ENCODE measurements at places on chromosomes 4 and X.
A peak's percentile ranks its signal among the peaks of the same experiment; 100 is the strongest.

DNA sequence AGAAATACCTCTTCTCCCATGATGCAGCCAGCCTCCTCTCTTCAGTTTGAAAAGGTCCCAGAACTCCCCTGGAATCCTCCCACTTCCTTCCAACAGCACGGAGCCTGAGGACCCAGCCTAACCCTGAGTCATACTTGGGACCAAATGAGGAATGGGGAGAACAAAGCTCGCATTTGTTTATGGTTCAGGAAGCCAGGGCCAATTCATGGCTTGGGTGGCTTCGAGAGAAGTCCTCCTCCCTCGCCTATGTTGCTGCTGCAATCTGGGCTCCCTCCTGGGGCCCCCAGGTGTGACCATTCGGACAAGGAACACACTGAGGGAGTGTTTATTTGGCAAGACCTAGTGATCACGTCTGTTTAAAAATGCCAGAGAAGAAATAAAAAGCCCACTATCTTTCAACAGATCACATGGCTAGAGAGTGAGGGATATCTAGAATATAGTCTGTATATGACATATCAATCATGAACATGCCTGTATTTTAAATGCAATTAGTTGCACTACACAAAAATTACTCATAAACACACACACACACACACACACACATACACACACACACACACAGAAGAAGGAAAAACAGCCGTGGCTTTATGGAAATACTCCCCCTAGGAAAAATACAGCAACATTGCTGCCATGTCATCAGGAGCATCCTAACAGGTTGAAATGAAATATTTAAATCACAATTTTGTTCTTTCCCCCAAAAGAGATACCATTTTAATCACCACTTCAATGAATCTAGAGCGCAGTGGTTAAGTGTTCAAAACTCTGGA lies 155.7 kb upstream of the MAP3K15 start:
- DNase-seq, result peak; percentile 29

DNA sequence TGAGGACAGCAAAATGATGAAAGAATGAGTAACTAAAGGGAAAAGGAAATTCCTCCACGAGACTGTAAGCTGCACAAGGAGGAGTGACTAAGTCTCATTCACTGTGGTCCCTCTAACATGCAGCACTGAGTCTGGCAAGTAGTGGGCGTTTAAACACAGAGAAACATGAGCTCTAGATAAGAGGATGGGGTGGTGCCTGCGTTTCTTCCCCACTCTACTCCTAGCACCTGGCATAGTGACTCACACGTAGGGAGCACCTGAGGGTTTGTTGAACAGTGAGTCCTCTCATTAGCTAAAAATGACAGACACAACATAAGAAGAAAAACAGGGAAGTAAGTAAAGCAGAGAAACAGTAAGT lies 105.8 kb upstream of the CBR4 start:
- DNase-seq, result no peak

GRCh38 chr4:159937595-159937994 lies 834.7 kb downstream of the RAPGEF2 start:
- no peak for DNase-seq

GRCh38 chrX:129980001-129980401 lies 2.4 kb upstream of the BCORL1 start:
- DNase-seq, result no peak

GRCh38 chr4:5992171-5992827 lies 25.9 kb downstream of the C4orf50 start:
- no peak for DNase-seq

DNA sequence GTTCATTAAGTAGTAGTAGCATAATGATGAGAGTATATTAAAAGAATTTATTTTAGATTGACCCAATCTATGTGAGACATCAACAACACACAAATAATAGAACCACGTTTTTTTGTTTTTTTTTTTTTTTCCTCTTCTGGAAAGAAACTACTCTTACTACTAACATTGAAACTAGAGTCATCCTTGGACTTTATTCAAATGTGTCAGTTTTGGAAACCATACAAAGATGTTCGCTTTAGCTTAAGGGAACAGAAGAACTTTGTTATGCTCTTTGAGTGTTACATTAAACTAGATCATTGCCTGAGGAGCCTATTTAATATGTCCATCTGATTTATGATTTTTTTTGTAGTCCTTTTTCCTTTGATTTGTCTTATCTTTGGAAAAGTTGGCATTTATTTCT lies 166.7 kb downstream of the RPA4 start:
- no peak for DNase-seq

DNA sequence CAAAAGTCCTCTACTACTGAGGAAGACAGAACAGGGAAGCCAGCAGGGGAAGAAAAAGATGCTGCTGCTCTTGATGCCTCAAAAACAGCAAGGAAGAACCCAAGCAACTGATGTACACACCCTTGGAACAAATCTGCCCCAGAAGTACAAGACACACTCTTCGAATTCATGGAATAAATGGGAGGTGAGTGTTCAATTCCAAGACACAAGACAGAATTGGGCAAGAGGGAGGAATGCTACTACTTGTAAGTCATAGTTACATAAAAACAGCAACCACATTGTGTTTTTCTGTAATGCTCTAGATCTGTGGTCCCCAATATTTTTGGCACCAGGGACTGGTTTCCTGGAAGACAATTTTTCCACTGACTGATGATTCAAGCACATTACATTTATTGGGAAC lies 58.0 kb upstream of the H2AZ1 start:
- DNase-seq, result no peak

DNA sequence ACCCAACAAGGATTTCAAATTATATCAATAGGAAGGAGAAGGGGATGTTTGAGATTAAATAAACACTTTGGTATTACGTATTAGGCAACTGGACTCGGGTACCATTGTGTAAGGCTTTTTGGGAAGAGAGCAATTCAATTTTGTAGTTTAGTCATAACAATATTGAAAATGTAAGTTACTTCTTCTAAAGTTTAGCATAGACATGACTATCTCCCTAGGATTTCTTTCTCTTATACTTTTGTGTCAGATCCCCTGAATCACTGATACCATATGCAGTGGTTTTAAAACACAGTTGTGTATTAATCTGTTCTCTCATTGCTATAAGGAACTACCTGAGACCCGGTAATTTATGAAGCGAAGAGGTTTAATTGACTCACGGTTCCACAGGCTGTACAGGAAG lies 123.8 kb upstream of the FAM9C start:
- DNase-seq, result no peak

GRCh38 chr4:89551191-89551590 lies 243.6 kb upstream of the GPRIN3 start:
- DNase-seq, result no peak

DNA sequence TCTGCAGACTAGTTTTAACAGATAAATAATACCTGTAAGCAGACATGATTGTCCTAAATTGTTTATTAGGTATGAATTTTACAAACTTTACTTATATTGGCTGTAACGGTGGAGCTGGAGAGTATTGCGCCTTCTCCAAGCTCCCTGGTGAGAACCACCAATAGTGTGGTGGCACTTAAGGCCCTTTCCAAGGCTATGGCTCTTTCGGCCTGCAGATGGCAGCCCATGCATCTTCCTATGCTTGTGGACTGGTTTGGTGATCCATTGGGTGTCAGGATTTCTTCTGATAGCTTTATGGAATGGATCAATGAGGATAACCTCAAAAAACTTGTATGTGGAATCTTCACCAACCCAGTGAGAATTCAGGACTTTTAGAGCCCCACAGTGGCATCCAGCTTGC lies 7.8 kb downstream of the LARP1B start:
- no peak for DNase-seq

DNA sequence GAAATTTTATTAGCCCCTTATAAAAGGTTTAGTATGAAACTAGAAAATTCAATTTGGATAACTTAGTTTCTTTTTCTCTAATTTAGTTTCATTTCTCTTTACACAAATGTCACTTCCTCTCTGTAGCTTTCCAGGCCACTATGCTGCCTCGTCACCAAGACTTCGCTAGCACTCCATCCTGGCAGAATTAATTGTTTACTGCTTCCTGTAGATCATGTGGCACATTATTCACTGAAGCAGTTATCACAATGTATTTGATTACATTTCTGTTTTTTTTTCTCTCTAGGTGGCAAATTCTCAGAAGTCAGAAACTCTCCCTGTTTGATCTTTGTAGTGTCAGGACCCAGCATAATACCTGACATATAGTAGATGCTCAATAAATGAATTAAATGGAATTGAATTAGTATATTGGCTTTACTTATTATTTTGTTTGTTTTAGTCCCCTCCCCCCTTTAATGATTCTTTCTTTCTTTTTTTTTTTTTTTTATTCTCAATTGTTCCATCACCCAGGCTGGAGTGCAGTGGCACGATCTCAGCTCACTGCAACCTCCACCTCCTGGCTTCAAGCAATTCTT lies 9.3 kb upstream of the SAT1 start:
- no peak for DNase-seq

DNA sequence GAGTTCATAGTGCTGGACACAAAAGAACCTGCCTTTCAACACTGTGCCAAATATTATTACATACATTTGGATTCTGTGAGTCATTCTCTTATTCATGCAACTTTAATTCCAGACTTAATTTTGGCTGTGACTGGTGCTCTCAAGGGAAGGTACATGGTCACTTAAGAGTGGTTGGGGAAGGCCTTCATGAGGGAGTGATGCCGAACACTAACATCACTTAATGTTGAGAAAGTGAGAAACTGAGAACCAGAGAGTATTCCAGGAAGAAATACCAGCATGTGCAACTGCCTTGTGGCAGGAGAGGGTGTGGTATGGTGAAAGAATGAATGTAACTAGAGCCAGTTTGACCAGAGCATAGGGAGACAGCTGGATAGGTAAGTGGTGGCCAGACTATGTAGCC lies 41.5 kb upstream of the FHDC1 start:
- DNase-seq, result no peak

- no peak for DNase-seq
Observed at GRCh38 chr4:77777135-77777807, 41.9 kb downstream of the CNOT6L start.

DNA sequence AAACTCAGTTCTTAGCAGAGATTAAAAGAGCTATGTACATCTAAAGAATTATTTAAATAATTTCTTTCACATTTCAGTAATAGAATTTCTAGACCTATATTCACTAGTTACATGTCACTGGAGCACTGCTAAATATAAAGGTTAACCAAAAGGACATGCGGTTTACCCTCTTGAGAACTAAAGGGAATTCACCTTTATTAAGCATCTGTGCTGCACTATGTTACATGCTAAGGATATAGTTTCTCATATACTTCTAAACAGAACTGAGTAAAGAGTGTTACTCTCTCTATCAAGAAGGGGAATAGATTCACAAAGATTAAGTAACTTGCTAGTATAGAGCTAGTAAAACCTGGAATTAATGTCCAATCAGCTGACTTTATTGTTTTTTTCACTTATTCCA lies 7.6 kb downstream of the SPIN3 start:
- no peak for DNase-seq

GRCh38 chr4:8254076-8254475 lies 15.5 kb upstream of the HTRA3 start:
- no peak for DNase-seq

- no peak for DNase-seq
Observed at GRCh38 chr4:81826335-81826734, 354.6 kb upstream of the RASGEF1B start.

DNA sequence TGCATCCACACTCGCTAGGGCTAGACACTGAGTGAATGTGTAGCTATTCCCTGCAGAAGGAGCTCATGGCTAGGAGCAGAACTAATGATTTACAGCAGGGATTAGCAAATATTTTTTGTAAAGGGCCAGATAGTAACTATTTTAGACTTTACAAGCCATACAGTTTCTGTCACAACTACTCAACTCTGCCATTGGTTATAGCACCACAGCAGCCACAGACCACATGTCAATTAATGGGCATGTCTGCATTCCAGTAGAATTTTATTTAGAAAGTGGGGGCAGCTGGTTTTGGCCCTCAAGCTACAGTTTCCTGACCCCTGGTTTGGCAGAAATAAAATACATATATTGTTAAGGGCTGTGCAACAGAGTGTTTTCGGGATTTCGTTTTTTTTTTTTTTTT lies 192.6 kb downstream of the FRMPD4 start:
- no peak for DNase-seq

GRCh38 chr4:14386196-14386595 lies 616.1 kb upstream of the CPEB2 start:
- no peak for DNase-seq

GRCh38 chr4:111937368-111937767 lies 207.9 kb upstream of the FAM241A start:
- peak; percentile 7 for DNase-seq

GRCh38 chr4:31647786-31648185 lies 927.6 kb downstream of the PCDH7 start:
- no peak for DNase-seq

DNA sequence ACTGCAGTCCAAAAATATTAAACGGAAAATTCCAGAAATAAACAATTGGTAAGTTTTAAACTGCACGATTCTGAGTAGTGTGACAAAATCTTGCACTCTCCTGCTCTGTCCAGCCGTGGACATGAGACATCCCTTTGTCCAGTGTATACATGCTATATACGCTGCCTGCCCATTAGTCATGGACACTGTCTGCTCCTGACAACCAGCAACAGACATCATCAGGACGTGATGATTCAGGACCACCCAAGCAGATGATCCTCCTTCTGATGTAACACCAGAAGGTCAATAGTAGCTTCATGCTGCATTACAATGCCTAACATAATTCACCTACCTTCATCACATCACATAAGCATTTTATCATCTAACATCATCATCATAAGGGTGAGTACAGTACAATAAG lies 36.3 kb downstream of the ATRX start:
- DNase-seq, result no peak

DNA sequence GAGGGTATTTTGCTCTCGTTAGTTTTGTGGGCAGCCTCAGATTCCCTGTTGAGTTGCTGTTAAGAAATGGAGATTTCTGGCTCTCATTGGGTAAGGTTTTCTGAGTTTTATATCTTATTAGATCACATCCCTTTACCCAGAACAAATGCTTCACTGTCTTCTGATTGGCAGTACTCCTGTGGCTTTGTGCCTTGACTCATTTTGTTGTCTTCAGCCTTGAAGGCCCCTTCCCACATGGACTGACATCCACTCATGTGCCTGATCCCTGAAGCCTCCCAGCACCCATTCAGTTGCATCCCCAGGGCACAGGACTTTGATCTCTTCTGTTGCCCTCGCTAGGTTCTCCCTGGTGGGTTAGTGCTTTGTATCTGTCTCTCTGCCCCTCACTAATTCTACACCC lies 10.4 kb downstream of the MED28 start:
- DNase-seq, result no peak

DNA sequence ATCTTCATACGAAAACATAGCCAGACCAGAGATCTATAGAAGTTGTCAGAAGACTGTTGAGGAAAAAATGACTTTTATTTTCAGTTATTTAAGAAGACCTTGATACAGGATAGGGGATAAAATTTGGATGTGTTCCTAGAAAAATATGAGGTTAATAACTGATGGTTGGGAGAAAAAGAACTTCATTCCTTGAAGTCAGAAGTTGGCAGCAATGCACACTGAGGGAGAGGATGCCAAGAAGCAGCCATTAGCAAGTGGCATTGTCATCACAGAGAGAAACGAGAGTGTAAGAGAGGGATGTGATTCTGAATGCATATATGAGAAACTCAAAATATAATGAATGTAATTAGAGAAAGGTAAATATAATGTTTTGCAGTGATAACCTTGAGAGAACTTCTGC lies 382.1 kb upstream of the EPHA5 start:
- DNase-seq, result no peak

Data from hippocampal formation (tissue), 2 donors.